ENCODE measurements at places on chromosomes 2 and 18. TPM values are rescaled to one million over a fixed set of nuclear protein-coding genes. Genes with fewer than 3 reads are reported as not detected.

DNA sequence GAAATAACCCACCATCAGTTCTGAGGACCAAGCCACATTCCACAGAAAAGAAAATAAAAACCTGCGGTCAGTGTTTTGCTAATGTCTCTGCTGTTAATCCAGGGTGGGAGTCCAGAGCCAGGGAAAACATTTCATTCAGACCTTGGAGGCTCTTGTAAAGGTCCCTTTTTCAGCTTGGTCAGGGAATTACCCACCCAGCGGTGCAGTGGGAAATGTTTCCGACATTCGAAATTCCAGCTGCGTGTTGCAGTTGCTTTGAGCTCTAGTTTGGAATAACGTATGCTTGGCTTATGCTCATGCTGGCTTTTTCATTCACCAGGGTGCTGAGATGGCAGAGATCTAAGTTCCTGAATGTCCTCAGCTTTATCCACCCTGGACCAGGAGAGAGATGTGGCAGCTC lies 219.1 kb downstream of the TRIB2 start:
- no peak for DNase-seq

DNA sequence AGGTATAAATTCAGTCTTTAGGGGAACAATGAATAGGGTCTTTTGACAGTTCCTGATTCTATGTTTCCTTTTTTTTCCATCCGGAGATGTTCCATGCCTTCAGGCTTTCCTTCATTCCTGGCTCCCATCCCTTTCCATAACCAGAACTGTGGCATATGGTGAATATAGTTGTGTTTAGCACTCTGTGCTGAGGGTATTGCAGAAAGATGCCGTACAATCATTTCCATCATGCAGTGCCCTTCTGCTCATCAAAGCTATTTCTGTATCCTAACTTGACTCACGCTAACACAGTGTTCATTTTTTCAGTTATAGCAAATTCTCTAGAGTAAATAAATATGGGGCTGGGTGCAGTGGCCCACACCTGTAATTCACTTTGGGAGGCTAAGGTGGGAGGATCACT lies 131.9 kb upstream of the EML6 start:
- no peak for DNase-seq

DNA sequence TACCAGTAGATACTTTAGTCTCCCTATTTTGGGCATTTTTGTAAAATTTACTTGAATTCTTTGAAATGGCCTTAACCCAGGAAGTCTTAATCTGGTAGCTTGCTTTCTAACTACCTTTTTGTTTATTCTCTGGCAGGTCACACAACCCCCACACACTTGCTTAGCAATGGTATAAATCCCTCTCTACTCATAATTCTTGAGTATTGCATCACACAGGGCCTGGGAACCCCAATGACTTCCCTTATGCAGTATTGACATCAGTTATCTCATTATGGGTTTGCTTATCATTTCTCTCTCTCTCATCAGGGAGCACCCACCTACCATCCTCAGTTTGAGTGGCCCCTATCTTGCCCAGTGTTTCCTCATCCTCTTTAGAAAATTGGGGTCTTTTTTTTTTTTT lies 207.1 kb downstream of the KCNS3 start:
- DNase-seq: no peak

- no peak for DNase-seq
Observed at GRCh38 chr2:64957109-64957903, 31.9 kb upstream of the SLC1A4 start.

DNA sequence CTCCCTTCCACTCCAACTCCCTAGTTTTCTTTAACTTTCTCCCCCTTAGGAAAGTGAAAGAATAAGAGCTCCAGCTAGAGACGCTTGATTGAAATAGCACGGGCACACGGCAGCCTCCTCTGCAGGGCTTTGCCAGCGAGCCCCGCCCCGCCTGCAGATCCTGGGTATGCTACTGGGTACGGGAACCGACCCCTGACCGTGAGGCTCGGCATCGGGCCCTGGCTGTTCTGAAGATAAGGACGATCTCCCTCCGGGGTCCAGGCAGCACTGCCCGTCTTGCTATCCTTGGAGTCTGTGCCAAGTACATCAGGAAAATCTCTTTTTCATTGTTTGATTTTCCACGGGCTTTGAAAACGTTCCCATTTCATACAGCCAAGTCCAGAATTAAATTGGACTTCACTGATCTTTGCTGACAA lies 284.5 kb downstream of the MTX2 start:
- no peak for DNase-seq

DNA sequence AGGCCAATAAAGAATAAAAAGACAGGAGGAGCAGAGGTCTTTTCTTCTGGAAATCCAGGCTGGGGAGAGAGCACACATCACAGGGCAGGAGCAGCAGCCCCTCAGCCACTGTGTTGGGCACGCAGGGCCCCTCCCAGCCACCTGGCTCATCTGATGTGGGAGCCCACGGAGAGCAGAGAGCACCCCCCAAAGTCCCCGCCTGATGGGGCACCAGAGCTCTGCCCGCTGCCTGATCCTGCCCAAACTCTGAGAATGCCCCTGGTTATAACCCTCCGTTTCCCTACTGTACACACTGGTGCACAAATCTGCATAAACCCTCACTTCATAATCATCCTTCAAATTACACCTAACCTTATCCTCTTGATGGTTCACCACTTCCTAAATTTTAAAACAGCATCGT lies 111.3 kb downstream of the HDAC4 start:
- no peak for DNase-seq

GRCh38 chr2:142866426-142866825 lies 11.0 kb upstream of the KYNU start:
- DNase-seq: no peak

DNA sequence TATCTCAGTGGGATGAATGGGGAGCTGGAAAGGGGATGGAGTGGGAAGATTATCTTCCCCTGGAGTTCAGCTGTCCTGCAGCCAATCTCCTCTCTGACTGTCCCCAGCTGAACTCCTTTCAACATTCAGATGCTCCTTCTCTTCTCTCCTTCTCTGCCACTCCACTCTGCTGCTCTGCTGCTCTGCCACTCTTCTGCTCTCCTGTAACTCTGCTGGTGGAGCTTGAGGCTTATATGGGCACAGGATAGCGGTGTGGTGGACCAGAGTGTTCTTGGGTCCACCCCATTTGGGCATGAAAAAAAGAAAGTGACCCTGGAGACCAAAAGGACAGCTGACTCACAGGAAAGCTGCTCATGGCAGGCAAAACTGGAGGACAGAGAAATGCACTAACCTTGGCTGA lies 26.6 kb downstream of the FAHD2B start:
- DNase-seq: no peak

- no peak for DNase-seq
Observed at GRCh38 chr2:205358351-205358815, 323.9 kb upstream of the NRP2 start.

GRCh38 chr2:55108456-55109160 lies 58.4 kb upstream of the RTN4 start:
- DNase-seq: no peak

- no peak for DNase-seq
Observed at GRCh38 chr2:46520130-46520711, 40.9 kb downstream of the TMEM247 start.

DNA sequence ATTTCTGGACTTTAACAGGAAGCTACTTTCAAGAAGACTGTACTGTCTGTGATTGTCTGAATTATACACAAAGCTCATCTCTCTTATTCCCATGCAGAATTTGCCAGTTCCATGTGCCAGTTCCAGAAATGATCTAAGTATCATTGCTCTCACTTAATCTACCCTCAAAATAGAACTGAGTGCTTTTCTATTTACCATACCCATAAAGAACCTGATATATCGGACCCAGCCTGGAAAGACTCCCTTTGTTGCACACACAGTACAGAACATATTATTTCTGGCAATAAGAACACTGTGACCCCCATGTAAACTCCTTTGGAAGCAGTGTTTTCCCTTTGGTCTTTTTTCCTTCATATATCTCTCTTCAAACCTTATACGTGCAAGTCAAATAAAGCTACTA lies 102.3 kb upstream of the TTN start:
- DNase-seq: no peak

DNA sequence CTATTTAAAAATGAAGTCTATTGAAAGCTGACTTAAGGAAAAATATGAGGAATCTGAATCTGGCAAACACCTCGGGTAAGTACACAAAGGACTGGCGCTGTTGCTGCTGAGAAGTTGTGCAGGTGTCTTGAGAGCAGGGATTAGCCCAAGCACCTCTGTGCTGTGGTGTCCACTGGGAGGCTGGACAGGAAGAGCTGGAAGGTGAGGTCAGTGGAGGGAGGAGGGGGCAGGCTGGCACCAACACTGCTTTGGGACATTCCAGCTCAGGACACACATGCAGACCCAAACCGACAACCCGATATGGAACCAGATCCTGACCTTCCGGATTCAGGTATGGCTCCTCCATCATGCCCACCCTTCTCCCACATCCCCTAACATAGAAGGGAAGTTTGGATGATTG lies 20.6 kb downstream of the FER1L5 start:
- DNase-seq: no peak

GRCh38 chr2:170598067-170598395 lies 117.1 kb upstream of the SP5 start:
- DNase-seq: no peak

DNA sequence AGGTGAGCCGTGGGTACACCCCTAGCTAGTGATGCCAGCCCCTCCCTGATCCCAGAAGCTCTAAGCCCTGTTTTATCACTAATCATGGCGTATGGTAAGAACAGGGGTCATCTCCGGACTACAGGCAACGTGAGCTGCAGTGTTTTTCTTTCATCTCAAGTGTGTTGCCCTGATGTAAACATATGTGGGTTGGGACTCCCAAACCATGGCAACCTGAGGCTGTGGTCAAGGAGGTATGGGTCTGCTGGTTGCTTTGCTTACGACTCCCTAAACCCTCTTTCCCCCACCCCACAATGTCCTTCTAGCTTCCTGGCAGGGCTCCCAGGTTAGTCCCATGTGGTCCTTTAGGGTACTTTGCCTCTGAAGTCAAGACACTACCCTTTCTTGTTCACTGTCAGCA lies 53.6 kb upstream of the AFF3 start:
- no peak for DNase-seq

- DNase-seq: no peak
Observed at GRCh38 chr18:35061336-35061735, 20.1 kb downstream of the MAPRE2 start.

GRCh38 chr2:67295406-67295805 lies 101.7 kb upstream of the ETAA1 start:
- DNase-seq: no peak

- DNase-seq: no peak
Observed at GRCh38 chr2:113284476-113284875, 5.8 kb upstream of the PAX8 start.

GRCh38 chr2:26674002-26674751 lies 18.3 kb upstream of the KCNK3 start:
- no peak for DNase-seq

GRCh38 chr2:216796115-216796840 lies 63.6 kb downstream of the TNP1 start:
- DNase-seq: no peak

DNA sequence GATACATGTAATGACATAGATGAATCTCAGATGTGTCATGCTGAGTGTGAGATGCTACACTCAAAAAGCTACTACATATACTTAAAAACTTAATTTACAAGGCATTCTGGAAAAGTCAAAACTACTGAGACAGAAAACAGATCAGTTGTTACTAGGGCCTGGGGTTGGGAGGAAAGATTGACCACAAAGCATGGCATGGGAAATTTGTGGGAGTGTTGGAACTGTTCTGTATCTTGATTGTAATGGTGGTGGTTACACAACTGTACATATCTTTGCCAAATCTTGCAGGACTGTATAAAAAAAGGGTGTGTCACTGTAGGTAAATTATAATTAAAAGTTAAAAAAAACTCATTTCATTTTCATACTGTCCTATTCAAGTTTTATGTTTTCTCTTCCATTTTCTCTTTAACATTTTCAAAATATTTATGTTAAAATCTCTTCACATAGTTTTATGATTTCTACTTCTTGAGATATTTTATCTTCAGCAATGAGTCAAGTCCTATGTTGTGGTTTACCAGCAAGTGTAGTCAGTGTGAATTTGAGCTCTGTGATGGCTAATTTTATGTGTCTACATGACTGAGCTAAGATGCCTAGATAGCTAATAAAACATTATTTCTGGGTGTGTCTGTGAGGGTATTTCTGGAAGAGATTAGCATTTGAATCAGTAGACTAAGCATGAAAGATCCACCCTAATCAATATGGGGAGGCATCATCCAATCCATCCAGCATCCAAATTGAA lies 58.6 kb upstream of the VRK2 start:
- DNase-seq: no peak

DNA sequence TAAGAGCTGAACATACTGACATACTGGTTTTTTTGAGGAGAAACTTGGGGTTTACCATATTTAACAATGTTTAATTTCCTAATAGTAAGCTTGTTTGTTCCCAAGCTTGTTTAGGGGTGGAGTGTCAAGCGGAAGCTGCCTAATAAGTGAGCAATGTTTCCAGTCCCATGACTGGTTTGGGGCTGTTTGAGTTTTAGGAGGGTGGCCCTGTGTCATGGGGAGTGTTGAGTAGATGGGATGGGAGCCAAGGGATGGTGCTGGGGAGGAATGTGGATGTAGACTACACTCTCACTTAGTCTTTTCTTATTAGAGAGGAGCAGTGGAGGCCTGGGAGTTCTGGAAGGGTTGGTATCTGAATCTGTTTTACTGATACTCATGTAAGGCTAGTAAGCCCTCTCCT lies 128.5 kb downstream of the TANC1 start:
- no peak for DNase-seq

DNA sequence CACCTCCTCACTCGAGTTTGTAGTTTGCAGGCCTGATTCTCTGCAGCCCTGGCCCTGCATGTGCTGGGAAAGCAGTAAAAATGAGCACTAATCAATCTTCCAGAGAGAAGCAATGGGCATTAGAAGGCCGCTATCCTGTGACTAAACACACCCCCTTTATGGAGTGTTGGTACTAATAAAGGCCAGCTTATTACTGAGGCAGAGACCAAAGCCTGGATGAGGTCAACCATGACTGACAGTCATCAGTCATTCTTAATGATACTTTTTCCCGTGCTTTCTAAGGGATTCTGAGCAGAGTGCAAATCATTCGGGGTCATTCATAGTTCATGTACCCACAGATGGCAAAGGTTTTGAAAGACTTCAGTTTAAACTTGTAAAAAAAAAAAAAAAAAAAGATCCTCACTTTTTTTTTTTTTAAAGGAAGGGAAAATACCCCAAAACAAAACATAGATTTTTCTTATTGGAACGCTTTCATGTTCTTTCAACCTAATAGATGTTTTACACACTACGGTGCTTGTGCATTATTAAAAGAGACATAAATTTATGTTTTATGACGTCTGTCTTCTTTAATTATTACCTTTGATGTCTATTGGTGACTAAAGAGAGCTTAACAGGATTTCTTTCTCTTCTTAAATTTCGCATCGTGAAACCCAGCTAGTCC lies 13.2 kb downstream of the TSHZ1 start:
- DNase-seq: no peak

OR6B2 gene
- total RNA-seq: not detected

MEP1B gene
- 2.7 TPM for total RNA-seq

C2orf72 gene
- 16.7 TPM for total RNA-seq

SERPINE2 gene
- total RNA-seq: 37.4 TPM

LRRTM4 gene
- 5.4 TPM for total RNA-seq

GALNT13 gene
- total RNA-seq: 11.2 TPM

NOSTRIN gene
- total RNA-seq: 2.4 TPM

MSTN gene
- total RNA-seq: 1.4 TPM

CNNM4 gene
- 17.7 TPM for total RNA-seq

HOXD12 gene
- not detected for total RNA-seq

KIF3C gene
- total RNA-seq: 25.5 TPM

CACNB4 gene
- 5.6 TPM for total RNA-seq

COL4A3 gene
- 0.19 TPM for total RNA-seq

KYNU gene
- total RNA-seq: 1.8 TPM
